Liver (tissue), 10 donors: ENCODE measurements at places on chromosomes 16 and 17. TPM values are rescaled to one million over a fixed set of nuclear protein-coding genes. Genes with fewer than 3 reads are reported as not detected.
A peak's percentile ranks its signal among the peaks of the same experiment; 100 is the strongest.

TBC1D3E gene
- not detected for total RNA-seq

WFIKKN1 gene
- 0.67 TPM for total RNA-seq

SDR42E1 gene
- total RNA-seq = 3.0 TPM

IL17C gene
- not detected for total RNA-seq

DNA sequence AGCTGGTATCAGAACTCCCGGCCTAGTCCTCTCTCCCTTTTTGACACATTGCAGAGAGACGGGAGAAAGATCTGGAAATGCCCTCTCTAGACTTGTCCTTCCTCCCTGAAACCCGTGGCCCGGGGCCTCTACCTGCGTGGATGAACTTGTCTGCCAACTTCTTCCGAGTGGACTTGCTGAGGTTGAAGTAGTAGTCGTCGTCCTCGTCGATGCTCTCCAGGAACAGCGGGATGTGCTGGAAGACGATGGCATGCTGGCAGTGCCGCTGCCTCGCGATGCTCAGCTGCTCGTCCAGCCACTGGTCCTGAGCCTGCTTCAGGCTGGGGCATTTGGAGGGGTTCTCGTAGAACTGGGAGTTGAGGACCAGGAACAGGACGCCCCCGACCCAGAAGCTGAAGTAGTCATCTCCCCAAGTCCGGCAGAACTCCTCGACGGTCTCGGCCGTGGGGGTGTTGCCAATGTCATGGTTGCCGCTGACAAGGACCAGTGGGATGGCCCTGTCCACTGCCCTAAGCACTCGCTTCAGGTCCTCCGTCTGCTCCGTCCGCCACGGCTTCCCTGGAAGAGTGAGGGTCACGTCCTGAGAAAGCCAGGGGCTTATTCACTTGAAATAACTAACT is 99.1 kb downstream of the CPPED1 start:
- no peak for DNase-seq

DNA sequence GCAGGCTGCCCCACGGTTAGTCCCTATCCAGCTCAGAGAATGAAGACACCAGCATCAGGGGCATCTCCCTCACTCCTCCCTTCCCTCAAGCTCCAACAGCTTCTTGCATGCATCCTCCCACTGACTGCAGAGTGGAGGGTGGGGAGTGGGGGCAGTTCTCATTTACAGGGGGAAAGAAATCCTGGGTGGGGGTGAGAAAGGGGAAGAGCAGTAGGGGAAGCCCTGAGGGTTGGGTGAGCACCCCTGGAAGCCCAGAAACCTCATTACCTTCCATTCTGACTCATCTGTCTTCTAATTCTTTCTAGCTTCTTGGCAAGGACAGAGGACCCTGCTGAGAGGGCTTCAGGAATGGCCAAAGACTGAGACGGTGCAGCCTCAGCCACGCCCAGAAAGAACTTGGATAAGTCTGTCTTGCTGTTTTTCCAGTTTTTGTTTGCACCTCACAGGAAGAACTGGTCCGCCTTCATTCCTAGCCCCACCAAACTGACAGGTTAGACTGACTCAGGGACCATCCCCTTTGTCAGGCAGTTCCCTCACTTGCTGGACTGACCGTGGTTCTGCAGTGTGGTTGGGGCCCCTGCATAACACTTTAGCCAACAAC is 52.5 kb upstream of the WSB1 start:
- DNase-seq = no peak

GRCh38 chr16:89572073-89572484 is 3.5 kb upstream of the CPNE7 start:
- no peak for DNase-seq

GRCh38 chr17:35944151-35944550 is 638 bp upstream of the LYZL6 start:
- no peak for DNase-seq

- DNase-seq = no peak
Observed at GRCh38 chr17:4744999-4745969, 5.6 kb upstream of the CXCL16 start.

DNA sequence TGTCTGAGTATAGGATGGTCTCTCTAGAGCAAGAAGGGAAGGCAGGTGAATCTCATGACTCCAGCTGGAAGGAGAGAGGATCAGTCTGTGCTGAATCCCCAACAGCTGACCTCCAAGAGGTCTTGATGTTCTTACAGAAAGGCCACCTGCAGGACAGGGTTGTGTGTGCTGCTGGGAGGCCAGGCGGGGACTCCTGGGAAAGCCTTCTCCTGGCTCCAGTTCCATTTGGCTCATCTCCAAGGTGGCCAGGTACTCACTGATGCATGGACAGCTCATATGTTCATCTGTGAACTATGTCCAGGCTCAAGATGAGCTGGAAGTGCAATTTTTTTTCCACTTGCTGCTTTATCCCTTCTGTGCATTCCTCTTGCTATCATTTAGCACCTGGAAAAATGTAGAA is 730.2 kb upstream of the RBFOX1 start:
- DNase-seq = no peak

GRCh38 chr17:27649929-27650328 is 18.9 kb downstream of the LGALS9 start:
- DNase-seq = no peak

- no peak for DNase-seq
Observed at GRCh38 chr17:60769327-60769726, 91.7 kb downstream of the BCAS3 start.

- DNase-seq = no peak
Observed at GRCh38 chr17:15266325-15267125, 1.4 kb upstream of the PMP22 start.

DNA sequence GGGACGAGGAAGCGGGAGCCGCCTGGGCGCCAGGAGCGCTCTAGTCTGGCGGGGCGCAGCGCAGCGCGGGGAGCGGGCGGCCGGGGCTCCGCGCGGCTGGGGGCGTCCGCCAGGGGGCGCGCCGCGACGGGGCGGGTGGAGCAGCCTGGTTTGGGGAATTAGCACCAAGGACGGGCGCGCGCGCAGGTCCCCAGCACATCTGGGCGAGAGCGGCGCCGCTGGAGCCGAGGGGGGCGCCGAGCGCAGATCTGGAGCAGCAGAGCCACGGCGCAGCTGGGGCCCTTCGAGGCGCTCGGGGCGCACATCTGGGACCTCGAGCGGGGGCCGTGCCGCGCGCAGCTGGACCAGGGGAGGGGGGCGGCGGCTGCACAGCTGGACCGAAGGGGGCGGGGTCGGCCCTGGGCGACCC is at the start of gene NXPH3:
Gene NXPH3, plus strand, starts transcription at position 193 of the 409 bp plus-strand sequence. CDS start 349 bp downstream, outside the sequence.
- DNase-seq = peak; percentile 68

GRCh38 chr16:68458101-68458500 is 9.8 kb upstream of the SMPD3 start:
- no peak for DNase-seq

- no peak for DNase-seq
Observed at GRCh38 chr17:15431196-15431595, 36.2 kb downstream of the CDRT4 start.

DNA sequence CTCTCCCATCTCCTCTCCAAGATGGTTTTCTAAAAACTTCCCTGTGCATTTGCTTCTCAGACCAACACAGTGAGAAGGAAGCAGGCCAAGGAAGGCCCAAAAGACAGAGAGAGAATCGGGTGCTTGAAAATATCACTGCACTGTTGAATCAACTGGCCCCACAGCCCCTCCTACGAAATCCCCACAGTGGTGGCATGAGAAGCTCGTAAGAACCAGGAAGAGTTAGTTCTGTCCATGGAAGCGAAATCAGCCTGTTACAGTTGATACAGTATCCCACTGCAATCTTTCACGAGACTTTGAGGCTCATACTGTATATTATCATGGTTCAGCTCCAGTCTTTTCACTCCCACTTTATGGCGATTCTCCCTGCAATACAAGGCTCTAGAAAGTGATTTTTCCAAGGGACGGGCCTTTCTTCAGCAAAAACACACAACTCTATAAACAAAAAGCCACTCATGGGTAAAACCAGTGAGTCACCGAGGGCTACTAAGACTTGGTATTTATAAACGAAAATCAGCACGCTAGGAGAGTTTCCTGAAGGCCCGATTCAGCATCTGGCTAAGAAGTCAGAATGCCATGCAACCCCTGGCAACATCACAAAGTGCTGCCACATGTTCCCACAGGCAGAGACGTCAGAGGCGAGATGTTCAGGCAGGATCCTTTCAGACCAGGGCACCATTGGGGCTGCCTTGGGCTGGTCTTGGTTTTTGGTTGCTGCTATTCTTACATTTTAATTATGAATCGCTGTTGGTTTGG is 185.7 kb downstream of the IRX5 start:
- no peak for DNase-seq
